Activated CD4-positive, alpha-beta T cell treated with anti-CD3 and anti-CD28 coated beads, Interleukin-2, amount 50 U/mL, for 48 hours (primary cell): ENCODE measurements at places on chromosomes 3 and 15.

DNA sequence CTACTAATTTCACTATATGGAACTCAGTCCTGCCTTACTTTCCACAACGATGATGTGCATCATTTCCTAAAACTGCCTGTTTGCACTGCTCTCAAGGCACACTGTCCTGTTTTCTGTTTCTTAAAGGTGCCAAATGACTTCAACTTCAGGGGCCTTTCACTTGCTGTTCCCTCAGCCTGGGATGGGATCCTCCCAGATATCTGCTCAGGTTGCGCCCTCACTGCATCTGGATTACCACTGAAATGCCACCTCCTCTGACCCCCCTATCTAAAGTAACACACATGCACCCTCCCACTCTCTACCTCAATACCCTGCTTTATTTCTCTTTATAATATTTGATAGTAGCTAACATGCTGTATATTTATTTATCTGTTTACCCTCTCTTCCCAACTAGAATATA is 123.8 kb upstream of the CMC1 start:
- DNase-seq = no peak

- no peak for DNase-seq
Observed at GRCh38 chr15:75869446-75869845, 26.2 kb downstream of the UBE2Q2 start.

DNA sequence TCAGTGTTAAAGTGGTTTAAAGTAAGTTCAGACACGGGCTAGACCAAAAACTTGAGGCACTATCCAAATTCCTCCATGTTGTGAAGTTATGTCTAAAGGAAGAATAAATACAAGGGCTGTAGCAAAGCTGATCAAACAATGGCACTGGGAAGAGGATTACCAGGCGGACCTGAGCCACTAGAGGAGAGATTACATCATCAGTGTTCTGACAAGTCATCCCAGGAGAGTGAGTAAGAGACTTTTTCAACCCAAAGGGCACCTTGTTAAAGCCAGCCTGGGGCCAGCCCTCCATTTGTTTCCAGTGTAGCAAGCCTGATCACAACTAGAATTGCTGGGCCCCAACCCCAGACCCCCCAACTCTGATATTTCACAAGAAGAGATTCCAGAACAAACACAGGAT is 166.9 kb downstream of the DCLK3 start:
- DNase-seq = no peak

- no peak for DNase-seq
Observed at GRCh38 chr15:66032006-66032405, 162.7 kb downstream of the RAB11A start.

DNA sequence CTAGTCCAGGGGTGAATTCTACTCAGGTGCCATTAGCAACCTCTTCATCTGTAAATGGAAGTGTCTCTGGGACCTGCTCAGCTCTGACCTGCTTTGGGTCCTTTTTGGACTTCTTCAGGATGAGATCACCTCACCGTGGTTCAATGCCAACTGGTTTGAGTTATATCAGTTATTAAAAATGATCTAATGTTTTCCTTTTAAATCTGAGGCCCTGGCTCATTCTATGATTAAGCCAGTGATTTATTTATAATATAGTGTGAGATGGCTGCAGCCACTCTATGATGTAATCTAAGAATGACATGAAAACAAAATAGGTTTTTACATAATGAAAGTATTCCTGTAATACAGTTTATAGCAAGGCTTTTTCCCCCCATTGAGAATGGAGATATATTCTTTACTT is 79.4 kb downstream of the LPP start:
- DNase-seq = no peak
